ENCODE measurements at places on chromosomes 13 and 19.

- H3K4me1 ChIP-seq, result no peaks in the 10 kb centered on the region
- no peaks in the 10 kb centered on the region for H3K36me3 ChIP-seq
- H3K4me3 ChIP-seq, result no peak overlapping the region
- peak; percentile 15 for DNase-seq
- H3K27me3 ChIP-seq, result peaks cover 6% of the 10 kb centered on the region
Observed at GRCh38 chr19:29098863-29099481, 114.0 kb downstream of the UQCRFS1 start.

GRCh38 chr13:77696006-77696878 lies 1.2 kb upstream of the SLAIN1 start:
- H3K27ac ChIP-seq, result no peak overlapping the region
- no peak overlapping the region for H3K4me3 ChIP-seq
- peaks cover 8% of the 10 kb centered on the region for H3K27me3 ChIP-seq
- H3K4me1 ChIP-seq, result no peaks in the 10 kb centered on the region
- DNase-seq, result no peak
- H3K36me3 ChIP-seq, result no peaks in the 10 kb centered on the region

DNA sequence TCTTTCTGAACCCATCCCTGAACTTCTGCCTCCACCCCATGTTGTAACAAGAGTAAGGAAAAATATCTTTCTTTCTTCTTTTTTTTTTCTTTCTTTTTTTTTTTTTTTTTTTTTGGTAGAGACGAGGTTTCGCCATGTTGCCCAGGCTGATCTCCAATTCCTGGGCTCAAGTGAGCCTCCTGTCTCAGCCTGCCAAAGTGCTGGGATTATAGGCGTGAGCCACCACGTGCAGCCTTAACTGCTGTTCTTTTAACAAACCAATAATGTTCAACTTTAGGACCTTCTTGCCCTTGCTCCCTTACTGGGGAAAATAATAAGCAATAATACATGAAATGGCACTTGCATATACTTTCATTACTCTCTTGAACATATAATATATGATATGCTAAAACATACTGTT lies 19.6 kb downstream of the GPR183 start:
- no peak for DNase-seq
- H3K4me3 ChIP-seq, result no peak overlapping the region
- H3K27me3 ChIP-seq, result no peaks in the 10 kb centered on the region
- no peak overlapping the region for H3K27ac ChIP-seq

DNA sequence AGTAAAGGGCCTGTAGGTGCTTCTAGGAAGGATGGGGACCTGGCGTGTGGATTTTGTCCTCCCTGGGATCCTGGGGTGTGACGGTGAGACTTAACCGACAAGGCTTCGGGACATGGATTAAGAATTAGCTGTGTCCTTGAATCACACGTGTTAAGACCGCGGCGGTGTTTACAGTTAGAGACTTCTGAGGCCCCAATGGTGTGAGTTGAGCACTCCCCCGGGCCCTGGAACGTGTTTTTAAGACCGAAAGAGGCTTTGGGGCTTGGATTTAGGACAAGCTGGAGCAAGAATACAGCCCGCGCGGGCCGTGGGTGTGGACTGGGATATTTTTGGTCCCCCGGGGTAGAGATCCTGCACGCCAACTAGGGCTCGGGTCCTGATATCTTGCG lies 1.2 kb upstream of the SLC27A1 start:
- H3K27me3 ChIP-seq, result no peaks in the 10 kb centered on the region
- no peaks in the 10 kb centered on the region for H3K36me3 ChIP-seq
- DNase-seq, result no peak
